ENCODE measurements at places on chromosomes 12 and 14.

- DNase-seq: no peak
These were observed 206.3 kb upstream of the C14orf180 start for GRCh38 chr14:104373055-104373854.

DNA sequence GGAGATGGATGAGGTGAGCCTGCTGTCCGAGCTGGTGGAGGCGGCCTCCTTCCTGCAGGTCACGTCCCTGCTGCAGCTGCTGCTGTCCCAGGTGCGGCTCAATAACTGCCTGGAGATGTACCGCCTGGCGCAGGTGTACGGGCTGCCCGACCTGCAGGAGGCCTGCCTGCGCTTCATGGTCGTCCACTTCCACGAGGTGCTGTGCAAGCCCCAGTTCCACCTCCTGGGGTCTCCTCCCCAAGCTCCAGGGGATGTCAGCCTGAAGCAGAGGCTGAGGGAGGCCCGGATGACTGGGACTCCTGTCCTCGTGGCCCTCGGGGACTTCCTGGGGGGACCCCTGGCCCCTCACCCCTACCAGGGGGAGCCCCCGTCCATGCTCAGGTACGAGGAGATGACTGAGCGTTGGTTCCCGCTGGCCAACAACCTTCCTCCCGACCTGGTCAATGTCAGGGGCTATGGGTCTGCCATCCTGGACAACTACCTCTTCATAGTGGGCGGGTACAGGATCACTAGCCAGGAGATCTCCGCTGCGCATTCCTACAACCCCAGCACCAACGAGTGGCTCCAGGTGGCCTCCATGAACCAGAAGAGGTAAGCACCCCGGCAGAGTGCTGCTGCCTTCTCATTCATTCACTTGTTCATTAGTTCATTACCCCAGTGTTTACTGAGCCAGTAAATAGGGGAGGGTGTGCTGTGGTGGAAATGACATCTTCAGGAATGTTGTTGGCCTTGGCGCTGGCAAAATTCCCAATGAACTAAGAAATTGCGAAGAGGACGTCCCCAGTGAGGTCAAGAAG is 774 bp upstream of the MANSC4 start:
- DNase-seq: no peak

DNA sequence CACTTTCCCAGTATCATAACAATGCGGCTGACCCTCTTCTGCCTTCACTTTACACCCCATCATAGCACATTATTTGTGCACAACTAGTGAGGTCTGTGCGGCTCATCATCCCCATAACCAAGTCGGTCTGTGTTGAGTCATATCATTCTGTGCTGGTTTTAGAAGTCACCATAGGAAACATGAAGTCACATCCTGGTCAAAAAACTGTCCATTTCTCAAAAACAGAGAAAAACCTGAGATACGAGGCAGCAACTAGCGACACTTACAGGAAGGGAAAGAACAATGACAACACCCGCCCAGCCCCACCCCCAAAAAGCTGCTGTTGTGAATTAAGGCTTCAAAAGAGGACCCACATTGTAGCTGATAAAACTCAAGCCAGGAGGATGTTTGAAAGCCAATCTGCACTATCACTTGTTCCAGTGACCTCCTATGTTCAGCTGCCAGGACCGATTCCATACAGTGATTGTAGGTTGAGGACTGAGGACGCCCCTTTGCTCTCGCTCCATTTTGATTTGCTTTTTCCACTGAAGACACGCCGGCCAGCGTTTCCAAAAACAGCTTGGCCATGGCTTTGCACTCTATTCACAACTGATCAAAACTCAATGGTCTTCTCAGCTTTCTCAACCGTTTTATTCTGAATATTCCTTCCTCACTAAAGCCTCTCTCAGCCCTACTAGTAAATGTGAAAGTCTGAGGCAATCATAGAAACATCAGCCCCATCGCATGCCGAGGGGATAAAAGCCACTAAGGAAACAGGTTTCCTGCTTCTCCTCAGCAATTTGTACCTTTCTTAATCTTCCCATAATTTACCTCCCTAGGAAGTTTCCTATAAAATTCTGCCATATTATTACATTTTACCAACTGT is 87.5 kb downstream of the DUSP16 start:
- no peak for DNase-seq

DNA sequence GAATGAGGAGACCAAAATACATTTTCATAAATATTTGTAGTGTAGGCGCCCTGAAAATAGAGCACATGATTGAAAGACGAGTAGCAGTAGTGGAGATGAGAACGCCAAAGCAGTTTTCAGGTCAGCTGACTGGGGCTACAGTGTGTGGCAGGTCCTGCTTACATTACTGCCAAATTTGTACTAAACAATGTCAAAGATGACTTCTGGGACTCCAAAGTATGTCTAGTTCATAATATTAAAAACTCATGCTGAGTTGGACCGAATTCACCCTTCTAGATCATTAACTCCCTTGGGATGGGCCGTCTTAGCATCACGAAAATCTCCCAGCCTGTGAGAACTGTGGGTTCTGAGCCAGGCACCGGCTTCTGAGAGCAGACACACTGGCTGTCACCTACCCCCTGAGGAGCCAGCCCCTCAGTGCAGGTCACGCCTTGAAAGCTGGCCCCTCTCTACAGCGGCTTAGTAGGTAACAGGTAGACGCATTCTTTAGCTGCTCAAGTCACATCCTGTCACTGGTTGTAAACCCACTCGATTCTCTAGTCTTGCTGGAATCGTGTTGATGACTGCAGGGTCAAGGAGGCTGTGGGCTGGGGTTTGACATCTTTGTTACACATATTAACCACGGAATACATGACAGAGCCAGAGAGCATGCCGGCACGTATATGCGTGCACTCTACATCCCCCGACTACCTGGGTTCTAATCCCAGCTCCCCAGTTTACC is 210.4 kb downstream of the ETV6 start:
- DNase-seq: no peak

DNA sequence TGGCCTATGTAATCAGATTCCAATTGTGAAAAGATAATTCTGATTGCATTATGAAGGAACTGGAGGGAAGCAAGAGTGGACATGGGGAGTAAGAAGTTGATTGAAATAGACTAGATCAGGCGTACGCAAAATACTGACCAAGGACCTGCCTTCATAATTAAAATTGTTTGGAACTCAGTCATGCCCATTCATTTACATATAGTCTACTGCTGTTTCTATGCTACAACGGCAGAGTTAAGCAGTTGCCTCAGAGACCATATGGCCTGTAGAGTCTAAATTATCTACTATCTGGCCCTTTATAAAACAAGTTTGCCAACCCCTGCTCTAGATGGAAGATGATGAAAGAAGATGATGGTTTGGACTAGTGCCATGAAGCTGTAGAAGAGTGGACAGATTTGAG is 170.0 kb upstream of the ARID2 start:
- no peak for DNase-seq

DNA sequence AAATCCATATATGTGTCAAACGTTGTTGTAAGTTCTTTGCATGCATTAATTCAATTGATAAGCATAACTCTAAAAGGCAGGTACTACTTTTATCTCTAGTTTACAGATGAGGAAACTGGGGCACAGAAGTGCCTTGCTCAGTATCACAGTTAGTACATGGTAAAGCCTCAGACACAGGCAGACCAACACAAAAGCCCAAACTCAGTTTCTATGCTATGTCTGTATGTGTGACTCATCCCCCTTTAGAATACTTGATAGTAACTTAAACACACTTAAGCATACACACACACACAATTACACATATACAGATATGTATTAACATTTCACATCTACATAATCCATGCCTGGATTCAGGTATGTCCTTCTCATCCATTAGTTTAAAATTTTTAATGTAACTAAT is 88.0 kb downstream of the EPS8 start:
- DNase-seq: no peak

DNA sequence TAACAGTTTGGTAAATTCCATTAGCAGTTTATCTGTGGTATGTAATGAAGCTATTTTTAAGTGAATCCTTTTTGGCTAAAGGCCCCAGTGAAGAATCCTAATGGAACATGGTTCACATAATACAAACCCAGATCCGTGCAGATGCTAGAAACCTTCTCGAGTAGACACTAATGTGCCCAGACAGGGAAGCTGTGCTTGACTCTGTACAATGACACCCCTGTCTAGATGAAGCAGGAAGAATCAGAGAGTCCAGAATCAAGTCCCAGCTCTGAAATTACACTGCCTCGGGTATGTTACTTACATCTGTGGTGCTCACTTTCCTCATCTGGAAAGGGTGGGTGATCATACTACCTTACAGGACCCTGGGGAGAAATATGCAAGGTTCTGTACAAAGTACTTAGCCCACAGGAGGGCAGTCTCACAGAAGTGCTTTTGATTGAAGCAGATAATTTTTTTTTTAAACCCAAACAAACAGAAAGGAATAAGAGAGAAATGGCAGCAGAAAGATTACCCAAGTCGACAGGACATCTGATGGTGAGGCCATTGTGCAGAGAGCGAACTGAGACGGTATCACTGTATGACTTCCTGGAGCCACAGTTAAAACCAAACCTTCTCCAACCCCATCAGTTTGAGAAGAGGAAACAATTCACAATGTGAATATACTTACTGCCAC is 8.5 kb downstream of the CRACR2A start:
- DNase-seq: no peak

- no peak for DNase-seq
These were observed 41.6 kb downstream of the AKAP6 start for GRCh38 chr14:32370714-32371113.

DNA sequence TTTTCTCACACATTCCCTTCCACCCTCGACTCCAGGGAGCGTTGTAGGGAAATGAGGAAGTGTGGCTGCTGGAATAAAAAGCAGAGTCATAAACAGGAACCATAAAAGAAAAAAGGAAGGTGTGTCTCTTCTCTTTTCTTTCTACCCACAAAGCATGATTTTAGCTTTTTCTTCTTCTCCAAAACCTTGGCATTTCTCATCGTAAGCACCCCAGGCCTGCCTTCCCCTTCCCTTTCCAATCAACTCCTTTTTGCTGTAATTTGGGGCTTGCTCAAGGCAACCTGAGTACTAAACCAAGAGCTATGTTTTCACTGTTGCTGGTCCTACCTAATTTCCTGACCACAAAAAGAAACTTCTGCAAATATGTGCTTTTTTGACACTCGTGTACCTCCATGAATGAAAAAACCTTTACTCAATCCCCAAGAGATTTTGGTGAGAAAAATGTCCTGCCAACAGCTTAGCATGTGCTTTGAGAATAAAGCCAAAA is 9.2 kb downstream of the PLBD1 start:
- no peak for DNase-seq

GRCh38 chr12:97875064-97875463 is 412.5 kb downstream of the RMST start:
- no peak for DNase-seq

GRCh38 chr14:39268393-39268792 is 34.7 kb downstream of the MIA2 start:
- no peak for DNase-seq

DNA sequence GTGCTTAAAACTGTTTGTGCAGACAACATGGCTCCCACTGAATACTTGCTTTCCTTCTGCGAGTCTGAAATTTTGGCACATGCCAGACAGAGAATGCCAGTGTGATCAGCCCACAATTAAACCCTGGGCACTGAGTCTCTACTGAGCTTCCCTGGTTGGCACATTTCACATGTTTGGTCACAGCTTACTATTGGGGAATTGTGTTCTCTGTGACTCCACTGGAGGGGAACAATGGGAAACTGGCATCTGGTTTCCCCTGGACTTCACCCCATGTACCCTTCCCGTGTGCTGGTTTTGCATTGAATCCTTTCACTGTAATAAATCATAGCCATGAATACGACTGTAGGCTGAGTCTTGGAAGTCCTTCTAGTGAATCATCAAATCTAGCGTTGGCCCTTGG is 64.9 kb downstream of the EFCAB11 start:
- DNase-seq: no peak

DNA sequence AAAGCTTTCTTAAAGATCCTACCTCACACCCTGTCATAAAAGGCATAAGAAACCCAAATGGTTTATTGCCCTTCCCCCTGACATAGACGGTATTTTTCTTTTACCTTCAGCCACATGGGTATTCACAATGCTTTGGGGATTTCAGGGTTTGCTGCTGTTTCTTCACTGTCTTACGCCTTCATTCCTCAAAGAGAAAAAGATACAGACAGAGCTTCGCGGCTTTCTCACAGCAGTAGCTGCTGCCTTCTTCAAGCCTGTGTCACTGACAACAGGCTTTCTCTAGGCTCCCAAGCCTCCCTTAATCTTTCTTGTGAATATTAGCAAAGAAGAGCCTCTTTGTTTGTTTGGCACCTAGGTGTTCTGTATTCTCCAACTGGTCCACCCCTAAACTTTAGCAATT is 197.4 kb upstream of the ARID2 start:
- no peak for DNase-seq

Measured in cortex of kidney (tissue), 1 donor.